GM06990 (cell line): ENCODE measurements at places on chromosomes 1 and 21.

- no peak for DNase-seq
These were observed 77.1 kb downstream of the PATJ start for GRCh38 chr1:61819421-61819820.

DNA sequence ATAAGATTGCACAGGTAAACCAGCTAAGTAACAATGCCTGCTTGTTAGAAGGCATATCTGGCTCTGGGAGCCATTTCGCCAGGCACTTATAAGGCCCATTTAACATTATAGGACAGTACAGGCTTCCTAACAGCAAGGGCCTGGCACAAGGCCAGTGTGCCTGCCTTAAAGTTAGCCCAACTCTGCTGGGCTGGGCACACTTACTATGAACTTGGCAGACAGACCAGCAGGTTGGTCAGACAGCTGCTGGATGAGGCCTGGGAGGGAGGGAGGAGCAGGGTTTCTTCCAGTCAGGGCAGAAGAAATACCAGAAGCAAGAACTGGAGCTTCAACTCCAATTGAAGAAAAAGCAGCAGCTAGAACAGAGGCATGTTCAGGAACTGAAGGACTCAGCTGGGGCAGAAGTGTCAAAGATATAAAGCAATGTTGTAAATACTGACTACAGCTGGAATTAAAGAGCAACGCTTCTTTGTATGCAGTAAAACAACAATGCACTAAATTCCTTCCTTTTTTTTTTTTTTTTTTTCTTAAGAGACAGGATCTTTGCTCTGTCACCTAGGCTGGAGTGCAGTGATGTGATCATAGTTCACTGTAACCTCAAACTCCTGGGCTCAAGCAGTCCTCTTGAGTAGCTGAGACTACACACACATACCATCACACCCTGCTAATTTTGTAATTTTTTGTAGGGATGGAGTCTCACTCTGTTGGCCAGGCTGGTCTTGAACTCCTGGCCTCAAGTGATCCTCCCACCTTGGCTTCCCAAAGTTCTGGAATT is 4.9 kb downstream of the CACHD1 start:
- DNase-seq: no peak

DNA sequence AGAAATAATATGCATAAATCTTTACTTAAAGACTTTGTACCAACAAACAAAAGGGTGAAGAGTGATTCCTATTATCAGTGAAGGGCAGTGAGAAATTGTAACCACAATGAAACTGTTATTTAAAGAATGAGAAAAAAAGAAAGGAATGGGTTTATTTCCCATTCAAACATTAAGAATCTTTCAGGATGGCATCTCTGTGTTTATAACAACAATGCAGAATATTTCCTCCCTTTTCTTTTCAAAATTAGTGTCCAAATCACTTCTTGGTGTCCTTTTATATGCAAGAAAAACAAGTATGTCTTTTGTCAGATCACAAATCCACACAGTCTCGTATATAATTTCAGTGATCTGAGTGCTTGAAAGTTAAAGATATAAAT is 61.2 kb downstream of the PTPRC start:
- no peak for DNase-seq

DNA sequence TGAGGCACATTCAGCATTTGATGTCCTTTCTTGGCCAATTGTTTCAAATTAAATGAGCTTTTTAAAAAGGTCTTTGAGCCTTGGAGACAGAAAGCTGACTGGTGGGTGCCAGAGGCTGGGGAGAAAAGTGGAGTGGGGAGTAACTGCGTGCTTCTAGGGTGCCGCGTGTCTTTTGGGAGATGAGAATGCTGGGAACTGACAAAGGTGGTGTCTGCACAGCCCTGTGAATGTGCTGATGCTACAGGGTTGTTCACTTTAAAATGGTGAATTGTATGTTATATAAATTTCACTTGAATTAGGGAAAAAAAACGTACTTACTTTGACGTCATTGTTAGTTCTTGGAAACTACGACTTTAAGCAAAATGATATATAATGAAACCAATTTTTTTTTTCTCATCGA is 8.1 kb upstream of the TFF1 start:
- no peak for DNase-seq

GRCh38 chr1:37951041-37951782 is 4.4 kb upstream of the INPP5B start:
- no peak for DNase-seq

- DNase-seq: no peak
These were observed 14.1 kb downstream of the INTS3 start for GRCh38 chr1:153741986-153742385.

DNA sequence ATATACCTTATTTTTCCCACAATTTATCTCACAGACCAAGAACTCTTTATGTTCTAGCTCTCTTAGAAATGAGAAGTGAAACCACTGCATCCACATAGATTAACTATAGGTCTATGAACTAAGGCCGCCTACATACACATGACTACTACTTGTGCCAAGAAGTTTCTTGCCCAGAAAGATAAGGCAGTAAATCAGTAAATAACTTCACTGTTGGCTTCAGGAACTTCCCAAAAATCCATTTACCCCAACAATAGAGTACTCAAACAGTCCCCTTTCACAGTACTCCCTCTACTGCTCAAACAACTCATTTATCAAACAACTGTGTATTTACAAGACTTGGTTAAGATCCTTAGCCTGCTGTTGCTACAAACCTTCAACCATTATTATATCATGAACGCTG is 96.5 kb downstream of the NME7 start:
- DNase-seq: no peak

- DNase-seq: no peak
These were observed 175.8 kb downstream of the APP start for GRCh38 chr21:25994758-25995163.

- peak; percentile 77 for DNase-seq
These were observed 8.7 kb downstream of the FGR start for GRCh38 chr1:27626031-27626935.

GRCh38 chr1:245235156-245235555 is 80.4 kb downstream of the KIF26B start:
- no peak for DNase-seq

GRCh38 chr1:213008564-213008963 is 7.1 kb downstream of the ANGEL2 start:
- DNase-seq: no peak

DNA sequence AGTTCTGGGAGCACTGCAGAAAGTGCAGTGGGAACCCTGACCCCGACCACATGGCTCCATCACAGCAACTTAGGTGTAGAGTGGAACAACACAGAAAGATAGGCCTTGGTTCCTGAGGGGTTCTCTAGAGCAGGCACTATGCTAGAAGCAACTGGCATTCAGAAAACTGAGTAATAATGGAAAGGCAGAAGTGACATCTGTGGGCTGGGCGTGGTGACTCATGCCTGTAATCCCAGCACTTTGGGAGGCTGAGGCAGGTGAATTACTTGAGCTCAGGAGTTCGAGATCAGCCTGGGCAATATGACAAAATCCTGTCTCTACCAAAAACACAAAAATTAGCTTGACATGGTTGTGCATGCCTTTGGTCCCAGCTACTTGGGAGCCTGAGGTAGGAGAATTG is 5.3 kb downstream of the MRPS15 start:
- DNase-seq: no peak

DNA sequence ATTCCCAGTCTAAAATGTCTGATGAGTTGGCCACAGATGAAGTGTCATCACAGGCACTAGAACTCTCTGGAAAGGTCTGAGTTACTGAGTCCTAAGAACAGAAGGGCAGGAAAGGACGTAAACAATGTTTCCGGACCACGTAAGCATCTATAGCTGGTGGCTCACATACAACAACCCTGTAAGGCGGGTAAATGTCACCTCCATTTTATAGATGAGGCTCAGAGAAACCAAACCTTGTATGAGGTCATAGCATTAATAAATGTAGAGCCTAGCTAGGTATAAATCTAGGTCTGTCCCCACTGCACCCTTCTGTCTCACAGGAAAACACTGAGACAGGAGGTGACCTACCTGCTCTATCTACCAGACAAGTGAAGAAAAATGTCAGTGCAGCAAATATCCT is 86.6 kb downstream of the CSMD2 start:
- DNase-seq: no peak

DNA sequence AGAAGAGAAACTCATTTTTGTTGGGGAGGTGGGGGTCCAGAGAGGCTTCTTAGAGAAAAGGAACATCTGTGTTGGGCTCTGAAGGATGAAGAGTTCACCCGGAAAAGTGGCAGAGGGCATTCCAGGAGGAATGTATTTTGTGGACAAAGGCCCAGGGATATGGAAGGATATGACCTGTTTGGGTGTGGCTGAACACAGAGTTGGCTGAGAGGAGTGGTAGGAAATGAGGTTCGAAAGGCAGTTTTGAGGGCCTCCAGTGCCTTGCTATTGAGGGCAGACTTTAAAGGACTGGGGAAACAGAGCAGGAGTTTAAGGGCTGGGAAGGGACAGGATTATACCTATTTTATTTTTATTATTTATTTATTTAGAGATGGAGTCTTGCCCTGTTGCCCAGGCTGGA is 27.3 kb upstream of the WASF2 start:
- no peak for DNase-seq

- DNase-seq: no peak
These were observed 593 bp upstream of the DNAJC16 start for GRCh38 chr1:15526021-15526489.

DNA sequence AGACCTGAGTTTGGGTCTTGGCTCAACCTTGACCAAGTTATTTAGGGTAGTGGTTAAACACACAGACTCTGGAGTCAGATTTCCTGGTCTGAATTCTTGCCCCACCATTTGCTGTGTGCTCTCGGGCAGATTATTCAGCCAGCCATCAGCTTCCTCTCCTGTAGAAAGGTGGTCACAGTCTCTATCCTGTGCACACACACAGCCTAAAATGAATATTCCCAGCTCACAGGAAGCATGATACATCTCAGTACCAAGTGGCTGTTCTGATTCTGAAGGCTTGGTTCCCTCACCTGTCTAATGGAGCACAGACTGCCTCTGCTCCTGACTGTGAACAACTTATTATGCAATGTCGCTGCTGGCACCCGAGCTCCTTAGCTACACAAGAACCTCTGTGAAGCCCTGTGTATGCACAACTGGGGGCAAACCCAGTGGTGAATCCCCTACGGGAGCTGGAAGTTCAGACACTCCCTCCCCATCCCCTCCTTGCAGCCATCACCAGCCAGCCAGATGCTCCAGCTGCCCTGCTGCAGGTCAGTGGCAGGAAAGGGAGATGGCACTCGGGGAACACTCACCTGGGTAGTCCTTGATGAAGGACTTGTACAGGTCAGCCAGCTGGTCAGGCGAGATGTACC is 13.7 kb downstream of the ENO1 start:
- DNase-seq: no peak

DNA sequence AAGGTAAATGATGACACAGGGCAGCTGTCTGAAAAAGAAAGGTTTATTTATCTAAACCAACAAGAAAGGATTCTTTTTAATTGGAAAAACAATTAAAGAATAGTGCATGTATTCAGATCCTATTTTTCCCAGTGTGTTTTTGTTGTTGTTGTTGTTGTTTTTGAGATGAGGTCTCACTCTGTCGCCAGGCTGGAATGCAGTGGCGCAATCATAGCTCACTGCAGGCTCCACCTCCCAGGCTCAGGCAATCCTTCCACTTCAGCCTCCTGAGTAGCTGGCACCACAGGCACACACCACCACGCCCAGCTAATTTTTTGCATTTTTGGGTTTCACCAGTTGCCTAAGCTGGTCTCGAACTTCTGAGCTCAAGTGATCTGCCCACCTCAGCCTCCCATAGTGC is 22.1 kb downstream of the NEK2 start:
- DNase-seq: no peak

DNA sequence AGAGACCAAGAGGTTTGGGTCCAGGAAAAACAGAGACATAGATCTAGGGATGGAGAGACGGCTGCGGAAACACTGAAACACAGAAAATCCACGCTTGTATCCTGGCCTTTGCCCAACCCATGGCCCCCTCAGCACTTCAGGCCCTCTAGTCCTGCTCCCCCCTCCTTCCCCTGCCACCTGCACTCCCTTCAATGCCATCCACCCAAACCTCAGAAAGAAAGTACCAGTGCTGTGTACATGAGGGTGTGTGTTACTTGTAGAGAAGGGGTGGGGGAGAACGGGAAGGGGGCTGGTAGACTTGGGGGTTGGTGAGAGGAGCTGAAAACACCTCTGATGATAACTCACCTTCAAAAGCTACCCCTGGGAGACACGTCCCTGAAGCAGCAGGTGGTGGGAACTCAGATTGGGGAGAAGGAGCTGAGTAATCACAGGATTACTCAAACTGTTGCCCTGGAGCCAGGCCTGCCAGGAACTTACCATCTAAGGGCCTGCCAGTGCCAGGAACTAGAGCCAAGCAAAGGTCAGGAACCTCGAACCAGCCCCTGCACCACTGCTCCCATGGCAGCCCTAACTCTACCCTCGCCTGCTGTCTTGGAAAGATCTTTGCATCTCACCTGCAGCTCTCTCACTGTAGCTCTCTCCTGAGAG is 11.5 kb downstream of the RORC start:
- DNase-seq: no peak

DNA sequence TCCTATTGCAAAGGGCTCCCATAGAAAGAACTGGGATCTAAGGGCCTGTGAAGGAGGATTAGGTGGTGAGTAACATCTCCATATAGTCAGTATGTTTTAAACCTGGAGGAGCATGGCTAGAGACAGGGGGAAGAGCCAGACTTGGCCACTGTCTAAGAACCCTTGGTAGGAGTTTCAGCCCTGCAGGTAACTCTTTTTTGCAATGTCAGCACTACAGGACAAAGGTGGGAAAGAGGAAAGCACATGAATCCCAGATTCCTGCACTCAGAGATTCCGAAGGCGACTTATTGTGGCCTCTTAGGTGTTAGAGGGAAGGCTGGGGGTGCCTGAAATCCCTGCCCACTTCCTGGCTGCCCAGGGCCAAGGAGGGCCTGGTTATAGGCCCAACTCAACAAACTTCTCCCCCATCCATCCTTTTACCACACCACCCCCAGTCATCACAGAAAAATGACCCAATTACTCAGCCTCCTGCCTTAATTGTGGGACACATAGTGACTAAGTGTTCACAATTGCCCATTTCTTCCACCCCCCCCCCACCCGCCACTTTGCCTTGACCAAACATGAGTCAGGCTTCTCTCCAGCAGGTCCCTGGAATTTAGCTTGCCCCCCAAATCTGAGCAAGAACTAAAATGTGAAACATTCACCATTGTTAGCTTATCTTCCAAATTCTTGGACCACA is 1.9 kb upstream of the NTNG1 start:
- no peak for DNase-seq

DNA sequence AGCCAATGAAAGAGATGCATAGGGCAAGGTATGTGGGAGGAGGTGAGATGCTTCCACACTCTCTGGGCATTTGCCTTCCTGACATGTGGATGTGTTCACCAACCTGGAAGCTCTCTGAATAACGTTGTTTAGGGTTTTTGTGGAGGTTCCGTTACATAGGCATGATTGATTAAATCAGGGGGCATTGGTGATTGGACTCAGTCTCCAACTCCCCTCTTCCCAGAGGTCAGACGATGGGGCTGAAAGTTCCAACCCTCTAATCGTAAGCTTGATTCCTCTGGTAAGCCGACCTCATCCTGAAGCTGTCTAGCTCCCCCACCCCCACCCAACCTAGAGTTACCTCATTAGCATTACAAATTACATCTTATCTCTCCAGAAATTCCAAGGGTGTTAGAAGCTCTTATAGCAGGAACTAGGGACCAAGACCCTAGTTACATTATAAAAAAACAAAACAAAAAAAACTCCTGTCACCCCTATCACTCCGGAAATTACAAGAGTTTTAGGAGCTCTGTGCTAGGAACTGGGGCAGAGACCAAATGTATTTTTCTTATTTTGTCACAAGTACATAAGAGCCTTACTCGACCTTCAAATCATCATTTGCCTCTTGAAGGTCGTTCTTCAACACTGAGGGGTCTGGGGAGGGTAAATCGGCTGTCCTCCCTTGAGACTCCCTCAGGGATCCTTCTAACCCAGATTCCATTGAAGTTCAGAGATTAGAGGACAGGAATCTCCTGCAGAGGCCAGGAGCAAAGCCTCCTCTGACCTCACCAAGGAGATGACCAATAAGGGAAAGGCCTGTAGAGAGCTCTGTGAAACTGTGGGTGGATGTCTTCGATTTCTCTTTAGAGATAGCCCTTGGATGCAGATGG is 58.2 kb downstream of the DNTTIP2 start:
- DNase-seq: no peak
